Lower leg skin (tissue), 4 donors: ENCODE measurements at places on chromosomes 12 and 14. TPM values are rescaled to one million over a fixed set of nuclear protein-coding genes. Genes with fewer than 3 reads are reported as not detected.

- DNase-seq: no peak
Observed at GRCh38 chr12:45421736-45422135, 205.8 kb downstream of the ANO6 start.

DNA sequence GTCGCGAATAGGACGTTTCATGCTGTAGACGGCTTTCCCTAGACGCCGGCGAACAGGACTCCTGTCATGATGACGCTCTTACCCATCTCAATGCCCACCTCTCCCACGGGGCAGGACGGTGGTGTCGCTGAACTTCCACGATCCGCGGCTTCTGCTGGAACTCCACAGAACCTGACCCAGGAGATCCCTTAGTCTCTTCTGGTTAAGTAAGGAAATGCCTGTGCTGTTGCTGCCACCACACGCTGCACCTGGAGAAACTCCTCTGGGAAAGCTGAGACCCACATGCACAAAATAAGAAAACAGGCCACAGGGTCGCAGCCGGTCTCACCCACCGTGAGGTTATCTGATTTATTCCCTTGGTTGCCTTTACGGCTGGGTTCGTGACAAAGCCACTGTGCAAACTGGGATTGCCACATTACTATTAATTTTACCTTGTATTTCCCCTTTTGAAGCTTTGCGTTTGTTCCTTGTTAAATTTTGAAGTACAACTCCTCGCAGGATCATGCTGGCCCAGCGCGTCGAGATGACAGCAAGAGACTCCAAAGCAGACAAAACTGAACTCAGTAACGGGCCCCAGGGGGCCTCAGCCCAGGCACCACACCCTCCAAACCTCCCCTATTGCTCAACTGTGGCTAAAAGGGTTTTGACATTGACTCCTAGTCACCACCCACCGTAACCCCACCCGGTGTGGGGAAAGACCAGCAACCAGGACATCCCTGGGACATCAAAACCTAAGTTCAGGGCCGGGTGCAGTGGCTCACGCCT is 9.2 kb upstream of the MMP17 start:
- DNase-seq: peak; percentile 92

GRCh38 chr12:68467514-68467913 is 135.4 kb upstream of the MDM1 start:
- DNase-seq: no peak

TMEM253 gene
- not detected for total RNA-seq

DNA sequence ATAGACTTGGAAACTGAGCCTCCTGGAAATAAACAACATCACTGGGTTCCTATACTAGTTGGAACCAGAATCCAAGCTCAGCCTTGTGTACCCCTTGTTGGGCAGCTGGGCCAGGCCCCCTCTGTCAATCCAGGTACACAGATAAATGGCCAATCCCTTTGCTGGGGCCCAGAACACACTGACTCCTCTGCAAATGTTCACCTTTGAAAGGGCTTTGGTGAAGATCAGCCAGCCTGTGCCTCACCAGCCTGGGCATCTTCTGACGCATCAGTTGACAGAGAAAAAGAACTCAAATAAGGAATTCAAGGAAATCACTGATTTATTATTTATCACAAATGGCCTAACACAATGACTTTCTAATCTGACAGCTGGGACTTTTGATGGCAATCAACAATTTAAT is 1090.2 kb downstream of the BCL11B start:
- DNase-seq: no peak
